Right ventricle myocardium inferior (tissue), 1 donor: ENCODE measurements at places on chromosomes 4 and X.

DNA sequence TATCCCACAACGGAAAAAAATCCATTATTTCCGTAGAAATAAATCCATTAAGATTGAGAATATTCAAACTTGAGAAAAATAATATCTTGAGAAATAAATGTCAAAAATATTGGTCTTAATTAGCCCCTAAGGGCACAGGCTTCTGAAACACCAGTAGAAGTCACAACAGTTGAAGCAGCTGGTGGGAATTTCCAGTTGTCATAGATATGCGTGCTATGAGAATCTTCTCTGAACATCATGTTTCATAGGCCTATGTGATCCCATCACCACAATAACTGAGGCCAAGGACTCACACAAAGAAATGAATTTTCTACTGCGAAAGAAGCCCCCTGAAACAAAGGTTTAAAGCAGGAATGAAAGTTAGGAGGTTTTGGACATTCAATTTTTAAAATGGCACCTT, 292.0 kb downstream of the DTHD1 start:
- no peak for DNase-seq

- DNase-seq = no peak
These were observed 5.0 kb upstream of the BANK1 start for GRCh38 chr4:101785486-101785885.

GRCh38 chrX:1788300-1788911, 173.5 kb downstream of the ASMT start:
- no peak for DNase-seq

- DNase-seq = no peak
These were observed 22.0 kb downstream of the CXCL8 start for GRCh38 chr4:73762409-73762808.

- DNase-seq = peak; percentile 94
These were observed at the start of gene MCUB for GRCh38 chr4:109559983-109560686. MCUB (plus strand) TSS chr4:109560246; CDS start chr4:109560338, 92 bp downstream.

- no peak for DNase-seq
These were observed 25.2 kb upstream of the FGFR3 start for GRCh38 chr4:1767770-1768366.

GRCh38 chr4:47535567-47536147, 50.6 kb downstream of the ATP10D start:
- no peak for DNase-seq

DNA sequence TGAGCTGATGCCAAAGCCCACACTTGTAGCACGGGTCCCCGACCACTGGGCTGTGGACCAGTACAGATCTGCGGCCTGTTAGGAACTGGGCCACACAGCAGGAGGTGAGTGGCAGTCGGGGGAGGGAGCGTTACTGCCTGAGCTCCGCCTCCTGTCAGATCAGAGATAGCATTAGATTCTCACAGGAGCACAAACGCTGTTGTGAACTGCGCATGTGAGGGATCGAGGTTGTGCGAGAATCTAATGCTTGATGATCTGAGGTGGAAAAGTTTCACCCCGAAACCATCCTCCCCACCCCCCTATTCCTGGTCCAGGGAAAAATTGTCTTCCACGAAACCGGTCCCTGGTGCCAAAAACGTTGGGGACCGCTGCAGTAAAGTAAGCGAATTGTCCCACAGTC, 292.0 kb downstream of the DCTD start:
- DNase-seq = no peak

DNA sequence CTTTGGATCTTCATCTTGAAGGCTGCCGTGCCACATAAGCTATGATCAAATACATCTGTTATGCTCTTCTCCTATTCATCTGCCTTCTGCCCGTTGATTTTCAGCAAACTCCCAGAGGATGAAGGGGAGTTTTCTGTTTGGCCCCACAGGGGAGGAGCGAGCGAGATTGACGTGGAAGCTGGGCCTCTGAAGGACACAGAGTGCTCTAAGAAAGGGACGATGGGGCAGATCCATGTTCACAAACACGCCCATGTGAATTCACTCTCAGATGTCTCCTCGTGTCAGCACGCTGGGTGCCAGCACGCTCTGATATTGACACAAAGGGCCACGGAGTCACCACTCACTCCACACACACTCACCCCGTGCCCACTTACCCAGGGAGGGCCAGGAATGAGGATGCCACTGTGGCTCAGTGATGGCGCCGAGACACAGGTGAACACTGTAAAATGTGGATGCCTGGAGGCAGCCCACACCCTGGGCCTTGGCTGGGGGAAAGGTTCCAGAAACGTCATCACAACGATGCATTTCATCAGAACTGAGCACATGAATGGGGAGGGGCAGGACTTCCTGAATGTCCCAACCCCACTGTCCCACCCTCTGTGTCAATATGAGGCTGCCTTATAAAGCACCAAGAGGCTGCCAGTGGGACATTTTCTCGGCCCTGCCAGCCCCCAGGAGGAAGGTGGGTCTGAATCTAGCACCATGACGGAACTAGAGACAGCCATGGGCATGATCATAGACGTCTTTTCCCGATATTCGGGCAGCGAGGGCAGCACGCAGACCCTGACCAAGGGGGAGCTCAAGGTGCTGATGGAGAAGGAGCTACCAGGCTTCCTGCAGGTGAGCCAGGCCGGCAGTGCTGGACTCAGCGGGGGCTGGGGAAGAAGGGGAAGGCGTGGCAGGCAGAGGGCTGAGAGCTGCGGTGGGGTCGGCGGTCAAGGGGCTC, at the start of gene S100P:
TSS of gene S100P (plus strand) at position 648 of the 946 bp plus-strand sequence. CDS start at position 703, 55 bp downstream.
- DNase-seq = no peak

DNA sequence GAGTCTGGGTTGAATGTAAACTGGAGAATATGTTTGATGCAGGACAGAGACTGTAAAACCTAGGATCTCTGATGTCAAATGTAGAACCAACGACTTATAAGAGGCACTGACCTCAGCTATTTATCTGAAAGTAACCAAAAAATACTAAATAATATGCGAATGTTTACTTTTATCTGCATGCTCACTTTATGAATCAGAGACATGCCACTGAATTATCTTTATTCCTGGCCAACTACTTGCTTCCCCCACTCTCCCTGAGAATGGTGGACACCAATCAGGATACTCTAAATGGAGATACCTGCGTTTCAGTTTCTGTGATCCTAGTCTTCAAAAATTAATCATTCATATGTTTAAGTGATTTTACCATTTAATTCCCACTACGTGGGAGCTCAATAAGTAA, 1038.4 kb upstream of the PABPC4L start:
- no peak for DNase-seq

DNA sequence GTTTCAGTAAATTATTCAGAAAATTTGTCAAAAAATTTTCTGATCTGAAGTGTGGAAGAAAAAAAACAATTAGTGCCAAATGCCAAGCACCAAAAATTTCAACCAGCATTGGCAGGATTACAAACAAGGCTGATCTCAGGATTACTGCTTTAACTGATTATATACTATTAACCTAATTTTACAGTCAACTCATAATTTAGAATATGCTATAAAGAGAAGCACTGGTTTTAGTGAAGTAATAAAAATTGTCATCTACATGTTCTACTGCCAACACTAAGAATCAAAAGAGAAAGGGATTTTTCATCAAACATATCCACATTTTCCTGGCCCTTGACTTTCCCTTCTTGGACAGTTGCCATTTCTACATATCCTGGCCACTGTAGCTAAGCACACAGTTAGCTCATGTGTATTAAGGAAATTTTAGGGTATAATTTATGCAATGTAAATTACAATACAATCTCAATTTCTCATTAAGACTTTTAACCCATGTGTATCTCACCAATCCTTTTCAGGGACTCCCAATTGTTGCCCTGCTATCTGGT, 33.8 kb downstream of the THOC2 start:
- no peak for DNase-seq

- DNase-seq = no peak
These were observed 1016.5 kb downstream of the SH3BGRL start for GRCh38 chrX:82218361-82218760.

DNA sequence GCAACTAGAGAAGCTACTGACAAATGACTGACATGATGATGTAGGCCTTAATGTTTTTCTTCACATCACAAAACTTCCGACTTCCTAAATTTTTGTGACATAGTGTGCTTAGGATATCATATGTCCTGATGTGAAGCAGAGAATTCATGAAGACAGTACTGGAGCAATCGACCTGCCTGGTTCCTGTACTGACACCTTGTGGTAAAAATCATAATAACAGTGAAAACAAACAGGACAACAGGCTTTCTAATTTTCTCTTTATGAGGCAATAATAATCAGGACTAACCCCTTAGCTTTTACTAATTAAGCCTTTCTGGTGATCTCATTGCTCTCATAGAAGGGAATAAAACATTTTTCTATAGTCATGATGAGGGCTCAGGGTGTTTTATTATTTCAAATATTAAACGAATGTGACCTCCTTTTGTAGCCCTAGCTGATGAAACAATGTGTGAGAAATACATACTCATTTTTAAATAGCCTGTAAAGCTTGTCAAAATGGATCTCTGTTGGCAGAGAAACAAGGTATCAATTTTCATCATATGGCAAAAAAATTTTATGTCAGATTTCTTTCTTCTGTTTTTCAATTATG, 158.4 kb downstream of the TENT5D start:
- no peak for DNase-seq

- DNase-seq = no peak
These were observed 73.2 kb downstream of the SH3KBP1 start for GRCh38 chrX:19814240-19814639.

DNA sequence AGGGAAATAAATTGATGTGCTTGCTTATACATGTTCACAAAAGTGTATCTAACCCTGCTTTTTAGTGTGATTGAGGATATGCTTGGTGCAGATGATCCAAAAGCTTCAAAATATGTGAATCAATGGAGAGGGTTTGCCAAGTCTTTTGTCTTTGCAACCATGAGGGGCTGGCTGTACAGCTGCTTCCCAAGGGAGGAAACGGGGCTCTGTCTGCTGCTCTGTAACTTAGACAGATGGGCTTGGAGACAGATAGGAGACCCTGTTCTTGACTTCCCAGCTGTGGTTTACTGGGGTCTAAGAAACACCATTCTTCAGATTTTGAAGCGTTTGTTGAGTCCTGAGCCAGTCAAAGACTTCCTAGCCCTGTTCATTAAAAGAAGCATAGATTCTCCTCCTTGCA, 152.3 kb downstream of the DCLK2 start:
- DNase-seq = no peak

DNA sequence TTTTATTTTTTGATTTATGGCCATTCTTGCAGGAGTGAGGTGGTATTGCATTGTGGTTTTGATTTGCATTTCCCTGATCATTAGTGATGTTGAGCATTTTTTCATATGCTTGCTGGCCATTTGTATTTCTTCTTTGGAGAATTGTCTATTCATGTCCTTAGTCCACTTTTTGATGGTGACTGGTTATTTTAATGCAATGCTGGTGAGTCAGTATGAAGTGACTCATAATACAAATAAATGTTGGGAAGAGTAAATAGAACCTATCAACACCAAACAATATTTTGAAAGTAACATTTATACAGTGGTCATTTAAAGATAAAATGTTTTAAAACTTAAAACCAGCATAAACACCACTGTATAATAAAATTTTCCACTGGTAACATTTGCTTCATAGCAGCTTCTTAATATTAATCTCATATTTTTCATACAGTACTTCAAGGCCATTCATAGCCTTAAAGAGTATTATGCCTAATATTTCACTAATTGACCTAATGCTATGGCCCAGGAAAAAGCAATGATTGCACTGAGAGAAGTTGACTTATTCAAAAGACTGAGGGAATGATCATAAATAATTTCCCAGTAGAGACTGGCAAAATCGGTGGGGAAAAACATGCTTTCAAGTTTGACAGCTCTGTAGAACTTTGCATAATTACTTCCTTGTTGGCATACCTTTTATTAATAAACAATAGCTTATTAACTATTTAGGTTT, 33.9 kb downstream of the CASK start:
- no peak for DNase-seq

GRCh38 chrX:51461053-51462044, 35.0 kb downstream of the NUDT11 start:
- DNase-seq = no peak

DNA sequence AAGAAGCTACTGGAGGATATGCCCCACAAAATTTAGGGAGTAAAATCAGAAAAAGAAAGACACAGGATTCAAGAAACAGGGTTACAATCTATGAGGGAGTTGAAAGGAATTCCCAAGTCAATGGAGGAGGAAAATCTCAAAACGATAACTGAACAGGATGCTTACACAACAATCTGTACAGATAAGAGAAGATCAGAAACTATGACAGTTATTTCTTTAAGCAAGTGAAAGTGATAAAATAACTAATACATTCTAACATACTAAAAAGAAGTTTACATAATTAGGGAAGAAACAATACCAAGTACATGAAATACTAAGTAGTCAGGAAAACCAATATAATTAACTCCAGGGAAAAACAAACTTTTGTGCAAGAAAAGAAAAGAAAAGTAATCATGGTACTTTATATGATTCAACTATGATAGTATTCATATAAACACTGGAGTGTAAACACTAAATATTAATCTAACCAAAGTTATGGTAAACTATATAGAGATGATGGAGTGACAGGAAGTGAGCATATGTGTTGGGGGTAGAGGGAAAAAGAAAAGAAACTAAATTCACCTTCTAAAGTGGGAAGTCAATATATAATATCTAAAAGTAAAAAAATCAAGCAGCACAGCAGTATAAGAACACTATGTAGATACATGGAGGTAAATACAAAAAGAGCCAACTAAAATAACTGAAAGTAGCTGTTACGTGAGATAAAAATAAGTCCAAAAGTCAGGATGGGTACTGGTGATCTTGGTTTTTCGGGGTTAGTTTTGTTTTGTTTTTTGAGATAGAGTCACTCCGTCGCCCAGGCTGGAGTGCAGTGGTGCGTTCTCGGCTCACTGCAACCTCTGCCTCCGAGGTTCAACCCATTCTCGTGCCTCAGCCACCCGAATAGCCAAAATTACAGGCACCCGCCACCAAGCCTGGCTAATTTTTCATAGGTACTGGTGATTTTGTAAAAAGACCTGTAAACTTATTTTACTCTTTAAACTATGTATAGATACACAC, 99.3 kb downstream of the TEX11 start:
- DNase-seq = no peak

DNA sequence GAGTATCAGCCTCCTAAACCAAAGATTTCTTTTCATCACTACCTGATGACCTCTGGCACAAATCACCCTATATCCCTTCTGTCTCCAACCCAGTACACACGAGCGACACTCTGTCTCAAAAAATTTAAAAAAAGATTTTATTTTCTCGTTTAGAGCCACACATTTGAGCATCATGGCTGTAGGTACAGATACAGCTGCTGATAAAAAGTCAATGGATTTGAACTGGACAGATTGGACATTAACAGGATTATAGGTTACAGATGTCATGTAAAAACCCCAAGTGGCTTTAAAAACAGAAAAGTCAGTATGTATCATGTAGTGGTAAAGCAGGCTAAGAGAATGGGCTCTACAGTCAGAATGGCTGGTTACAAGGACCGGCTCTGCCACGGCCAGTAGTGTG, 171.1 kb downstream of the SCFD2 start:
- DNase-seq = no peak

DNA sequence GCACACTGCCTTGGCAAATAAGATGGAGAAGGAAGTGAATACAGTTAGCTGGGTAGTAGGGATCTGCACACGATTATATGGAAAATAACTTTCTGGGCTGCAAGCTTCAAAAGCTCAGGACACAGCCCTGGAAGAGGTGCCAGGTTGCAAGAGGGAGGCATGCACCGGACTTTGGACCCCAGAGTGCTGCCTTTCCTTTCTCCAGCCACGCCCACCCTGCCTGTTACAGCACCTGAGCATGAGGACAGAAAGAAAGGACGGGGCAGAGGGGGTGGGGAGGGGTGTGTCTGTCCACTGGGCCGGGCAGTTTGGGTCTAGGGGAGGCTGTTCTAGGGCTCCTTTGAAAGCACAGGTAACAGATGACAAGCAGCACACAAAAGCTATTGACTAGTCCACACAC, 152.8 kb downstream of the ENPP6 start:
- DNase-seq = no peak

GRCh38 chr4:86033171-86033570, 326.7 kb downstream of the MAPK10 start:
- DNase-seq = peak; percentile 72
